ENCODE measurements at places on chromosomes 16 and 17.

DNA sequence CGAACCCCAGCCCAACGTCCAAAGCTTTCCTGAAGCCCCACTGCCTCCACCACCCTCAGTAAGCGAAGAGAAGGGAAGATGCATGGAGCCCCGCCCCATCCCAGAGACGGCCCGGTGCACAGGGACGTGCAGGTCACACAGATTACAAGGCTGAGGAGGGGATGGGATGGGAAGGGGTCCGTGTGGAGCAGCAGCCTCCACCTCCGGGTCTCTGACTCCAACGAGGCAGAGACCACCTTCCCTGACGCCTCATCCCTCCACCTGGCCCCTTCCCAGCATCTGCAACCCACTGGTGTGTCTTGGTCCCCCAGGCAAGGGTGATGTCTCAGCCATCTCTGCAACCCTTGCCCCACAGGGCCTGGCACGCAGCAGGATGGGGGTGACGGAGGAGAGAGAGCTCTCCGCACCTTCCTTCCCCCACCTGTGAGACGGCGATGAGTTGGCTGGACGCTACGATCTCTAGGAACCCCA, 58.5 kb downstream of the TBC1D16 start:
- no peak for DNase-seq

DNA sequence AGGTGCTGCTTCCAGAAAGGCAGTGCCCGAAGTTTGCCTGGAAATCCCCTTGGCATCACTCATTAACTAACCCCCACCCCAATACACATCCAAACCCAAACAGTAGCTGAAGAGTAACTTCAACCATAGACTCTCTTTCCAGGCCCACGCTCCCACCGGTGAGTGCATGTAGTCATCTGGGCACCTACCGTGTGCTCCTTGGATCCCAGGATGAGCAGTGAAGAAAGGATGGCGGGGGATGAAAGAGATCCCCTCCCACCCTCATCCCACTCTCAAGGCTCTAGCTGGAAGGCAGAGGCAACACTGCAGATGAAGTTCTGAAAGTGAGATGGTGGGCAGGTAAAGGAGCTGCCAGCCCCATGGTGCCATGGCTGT, 305.0 kb downstream of the SOX9 start:
- DNase-seq, result no peak

DNA sequence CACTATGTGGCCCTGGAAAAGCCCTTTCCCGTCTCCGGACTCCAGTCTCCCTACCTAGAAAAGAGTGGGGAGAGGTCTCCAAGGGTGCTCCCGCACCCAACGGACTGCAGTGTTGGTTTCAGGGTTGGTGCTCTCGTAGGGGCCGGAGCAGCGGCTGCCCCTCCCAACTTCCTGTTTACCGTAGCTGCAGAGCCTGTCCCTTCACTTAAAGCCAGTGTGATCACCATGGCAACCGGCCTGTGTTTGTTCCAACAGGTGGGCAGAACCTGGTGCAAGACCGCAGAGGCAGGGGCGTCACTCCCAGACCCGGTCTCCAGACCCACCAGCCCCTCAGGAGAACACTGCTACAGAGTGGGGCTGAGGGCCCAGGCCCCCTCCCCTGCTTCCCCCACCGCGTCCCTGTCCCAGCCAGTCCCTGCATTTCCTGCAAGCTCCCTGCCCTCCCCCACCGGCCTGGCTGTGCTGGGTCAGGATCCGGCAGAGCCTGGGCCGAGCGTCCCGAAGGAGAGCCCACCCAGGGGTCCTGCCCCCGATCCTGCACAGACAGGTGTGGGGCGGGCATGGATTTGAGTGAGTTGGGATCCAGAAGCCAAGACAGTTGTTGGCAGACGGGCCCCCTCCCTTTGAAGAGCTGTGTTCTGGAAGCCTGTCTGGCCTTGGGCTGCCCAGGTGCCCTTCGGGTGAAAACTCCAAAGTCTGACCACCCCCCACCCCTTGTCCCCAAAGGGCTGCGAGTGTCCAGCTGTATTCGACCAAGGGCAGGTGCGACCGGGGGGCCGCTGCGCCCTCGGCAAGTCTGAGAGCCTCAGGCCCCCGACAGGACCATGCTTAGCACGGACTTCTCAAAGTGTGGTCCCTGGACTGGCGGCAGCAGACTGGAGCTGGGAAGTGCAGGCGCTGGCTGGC, 1.5 kb upstream of the BAIAP3 start:
- no peak for DNase-seq

DNA sequence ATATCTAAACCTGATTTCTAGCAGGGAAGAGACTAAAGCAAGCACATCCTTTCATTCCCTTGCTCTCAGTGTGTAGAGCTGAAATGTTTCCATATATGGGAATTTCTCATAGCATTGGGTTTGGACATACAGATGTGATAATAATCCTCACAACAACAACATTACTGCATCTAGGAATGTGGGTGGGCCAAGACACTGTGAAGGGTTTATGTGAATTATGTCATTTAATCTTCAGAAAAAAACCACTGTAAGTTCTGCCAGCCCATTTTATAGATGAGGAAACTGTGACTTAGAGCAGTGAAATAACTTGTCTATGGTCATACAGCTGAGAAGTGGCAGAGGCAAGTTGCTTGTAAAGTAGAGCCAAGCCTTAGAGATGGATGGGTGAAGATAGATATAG, 5.2 kb downstream of the OMG start:
- DNase-seq, result no peak

DNA sequence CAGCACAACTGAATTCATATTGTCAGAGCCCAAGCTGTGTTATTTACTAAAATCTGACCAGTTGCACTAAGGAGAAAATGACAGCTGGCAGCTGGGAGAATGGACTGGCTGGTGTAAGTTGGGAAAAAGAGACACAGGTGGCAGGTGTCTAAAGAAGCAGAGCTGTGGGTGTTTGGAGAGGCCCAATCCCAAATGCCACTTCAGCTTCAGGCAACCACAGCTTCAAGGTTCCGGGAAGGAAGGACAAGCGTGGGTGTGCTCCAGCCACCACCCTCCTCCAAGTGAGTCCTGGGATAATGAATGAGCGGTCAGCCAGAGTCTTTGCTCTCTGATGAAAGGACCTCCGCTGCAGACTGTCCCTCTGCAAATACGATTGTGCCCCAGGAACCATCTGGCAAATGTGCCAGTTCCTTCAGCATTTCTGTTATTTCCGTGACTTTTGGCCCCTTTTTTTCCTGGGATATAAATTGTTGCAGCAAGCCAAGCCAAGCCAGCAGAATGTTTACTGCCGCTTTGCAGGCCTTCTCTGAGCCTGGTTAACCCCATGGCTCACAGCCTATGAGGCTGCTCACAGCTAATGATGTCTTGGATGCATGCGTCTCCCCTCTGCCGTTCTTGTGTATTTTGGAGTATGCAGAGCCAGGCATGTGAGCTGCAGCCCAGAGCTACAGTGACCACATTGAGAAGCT, 9.5 kb upstream of the RHBDL3 start:
- DNase-seq, result no peak

DNA sequence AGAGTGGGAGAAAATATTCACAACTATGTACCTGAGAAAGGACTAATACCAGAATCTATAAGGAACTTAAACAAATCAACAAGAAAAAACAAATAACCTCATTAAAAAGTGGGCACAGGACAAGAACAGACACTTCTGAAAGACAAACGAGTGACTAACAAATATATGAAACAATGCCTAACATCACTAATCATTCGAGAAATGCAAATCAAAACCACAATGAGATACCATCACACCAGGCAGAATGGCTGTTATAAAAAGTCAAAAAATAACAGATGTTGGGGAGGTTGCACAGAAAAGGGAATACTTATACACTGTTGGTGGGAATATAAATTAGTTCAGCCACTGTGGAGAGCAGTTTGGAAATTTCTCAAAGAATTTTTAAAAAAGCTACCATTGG, 83.5 kb upstream of the WSCD1 start:
- no peak for DNase-seq

GRCh38 chr16:49640581-49640980, 215.3 kb downstream of the ZNF423 start:
- DNase-seq, result no peak

GRCh38 chr17:49739641-49740271, 24.2 kb downstream of the FAM117A start:
- peak; percentile 58 for DNase-seq

DNA sequence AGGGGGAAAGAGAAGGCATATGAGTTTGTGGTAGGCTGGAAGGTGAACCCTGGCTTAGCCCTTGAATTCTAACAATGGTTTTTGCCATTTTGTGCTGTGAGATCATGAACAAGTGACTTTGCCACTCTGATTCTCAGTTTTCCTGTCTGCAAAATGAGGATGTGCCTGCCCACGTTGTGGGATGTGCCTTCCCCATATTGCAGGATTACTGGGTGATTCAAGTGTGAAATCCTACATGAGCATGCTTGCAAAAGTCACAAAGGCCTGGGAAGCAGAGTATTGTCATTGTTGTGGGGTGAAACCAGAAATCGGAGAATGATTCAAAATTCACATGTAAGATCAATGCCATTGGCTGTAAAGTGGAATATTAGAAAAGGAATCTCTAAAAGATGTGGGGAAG, 28.6 kb upstream of the TVP23A start:
- DNase-seq, result no peak

DNA sequence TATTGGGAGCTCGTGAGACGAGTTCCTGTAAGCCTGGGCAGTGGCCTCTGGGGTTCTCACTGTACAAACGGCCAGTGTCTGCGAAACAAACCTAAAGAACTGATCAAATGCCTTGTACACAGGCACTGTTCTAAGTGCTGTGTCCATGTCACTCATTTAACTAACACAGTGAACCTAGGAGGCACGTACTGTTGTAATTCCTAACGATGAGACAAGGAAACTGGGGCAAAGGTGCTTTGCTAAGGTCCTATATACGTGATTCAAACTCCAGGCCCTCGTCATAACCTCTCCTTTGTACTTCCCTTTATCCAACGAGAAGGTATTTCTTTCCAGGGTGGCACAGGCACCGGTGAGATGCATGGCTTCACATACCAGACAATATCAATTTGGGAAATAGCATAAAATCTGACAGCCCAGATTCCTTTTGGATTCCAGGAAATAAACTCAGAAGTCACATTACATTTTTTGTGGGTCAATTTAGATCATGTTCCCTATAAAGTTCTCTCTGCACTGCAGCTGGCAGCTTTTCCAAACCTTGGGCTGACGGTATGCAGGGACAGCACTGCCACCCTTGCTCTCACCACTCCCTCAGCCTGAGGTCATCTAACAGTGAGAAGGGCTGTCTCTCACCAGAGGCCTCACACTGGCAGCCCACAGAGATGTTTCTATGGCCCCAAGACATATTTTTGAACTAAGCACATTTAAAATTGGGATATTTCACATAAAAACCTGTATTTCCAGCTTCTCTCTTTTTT, 18.3 kb downstream of the GLYR1 start:
- DNase-seq, result no peak

GRCh38 chr17:28549236-28550132, 2.9 kb downstream of the UNC119 start:
- DNase-seq, result no peak

- no peak for DNase-seq
Observed at GRCh38 chr17:5135726-5136579, 20.1 kb downstream of the USP6 start.

DNA sequence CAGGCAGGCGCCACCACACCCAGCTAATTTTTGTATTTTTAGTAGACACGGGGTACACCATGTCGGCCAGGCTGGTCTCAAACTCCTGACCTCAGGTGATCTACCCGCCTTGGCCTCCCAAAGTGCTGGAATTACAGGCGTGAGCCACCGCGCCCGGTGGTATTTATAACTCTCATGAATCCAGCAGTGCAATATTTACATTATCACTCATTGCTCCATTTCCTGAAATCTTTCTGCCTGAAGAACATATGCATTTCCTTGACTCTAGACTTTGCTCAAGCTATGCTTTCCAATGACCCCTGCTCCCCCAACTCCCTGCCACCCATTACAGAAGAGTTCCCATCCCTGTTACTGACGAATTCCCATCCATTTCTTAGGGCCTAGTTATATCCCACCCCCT, 19.7 kb upstream of the NDUFAB1 start:
- no peak for DNase-seq

All from stimulated activated CD4-positive, alpha-beta T cell treated with anti-CD3 and anti-CD28 coated beads, Interleukin-15, amount 100 ng/mL, for 1 hour (primary cell).